ENCODE measurements at places on chromosomes 12 and 14.

DNA sequence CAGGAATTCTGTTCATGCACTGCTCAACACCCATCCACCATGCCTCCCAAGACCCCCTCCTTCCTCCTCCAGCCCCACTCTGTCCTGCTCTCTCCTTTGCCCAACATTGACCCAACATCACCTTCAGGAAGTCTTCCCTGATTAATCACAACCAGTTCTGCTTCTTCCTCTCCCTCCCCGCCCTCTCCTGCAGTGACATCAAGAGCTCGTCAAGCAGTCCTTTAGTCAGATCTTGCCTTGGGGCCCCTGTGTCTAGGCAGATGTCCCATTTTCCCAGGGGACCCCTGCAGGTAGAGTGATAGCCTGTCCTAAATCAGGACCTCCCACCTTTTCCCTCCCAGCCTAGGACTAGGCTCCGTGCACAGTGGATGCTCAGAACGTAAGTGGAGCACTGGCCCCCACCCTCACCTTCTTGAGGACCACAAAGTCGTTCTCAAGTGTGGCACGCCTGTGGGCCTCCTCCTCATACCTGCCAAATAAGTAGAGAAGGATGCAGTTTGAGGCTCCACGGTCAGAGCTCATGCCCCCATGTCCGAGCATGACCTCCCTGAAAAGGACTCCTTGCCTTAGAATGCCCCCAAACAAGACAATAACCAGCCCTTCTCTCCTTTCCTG lies 2.3 kb downstream of the KRT78 start:
- DNase-seq, result no peak

- DNase-seq, result peak; percentile 64
Measured at GRCh38 chr12:12327802-12328201, 22.2 kb downstream of the MANSC1 start.

DNA sequence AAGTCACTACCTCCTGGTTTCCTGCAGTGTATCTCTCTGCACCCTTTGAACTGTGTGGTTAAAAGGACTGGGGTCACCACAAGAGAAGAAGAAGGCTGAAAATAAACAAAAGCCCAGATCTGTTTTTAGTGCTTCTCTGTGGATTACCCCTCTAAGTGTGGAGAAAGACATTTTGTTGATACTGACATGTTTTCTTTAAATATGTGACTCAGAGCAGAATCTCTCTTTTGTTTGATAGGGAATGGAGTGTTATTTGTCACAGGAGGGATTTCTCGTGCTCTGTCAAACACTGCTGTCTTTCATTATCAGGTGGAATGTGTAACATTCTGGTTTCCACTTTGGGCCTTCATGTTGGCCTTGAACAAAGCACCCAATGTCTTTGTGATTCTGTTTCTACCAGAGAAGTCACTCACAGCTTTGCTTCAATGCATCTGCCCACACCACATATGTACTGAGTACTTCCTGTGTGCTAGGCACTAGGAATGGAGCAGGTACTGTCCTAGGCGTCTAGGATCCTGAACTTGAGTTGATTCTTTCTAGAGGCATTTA lies 82.1 kb downstream of the PLXNC1 start:
- DNase-seq, result no peak

- DNase-seq, result no peak
Measured at GRCh38 chr12:108685469-108686260, 45.7 kb downstream of the CORO1C start.

DNA sequence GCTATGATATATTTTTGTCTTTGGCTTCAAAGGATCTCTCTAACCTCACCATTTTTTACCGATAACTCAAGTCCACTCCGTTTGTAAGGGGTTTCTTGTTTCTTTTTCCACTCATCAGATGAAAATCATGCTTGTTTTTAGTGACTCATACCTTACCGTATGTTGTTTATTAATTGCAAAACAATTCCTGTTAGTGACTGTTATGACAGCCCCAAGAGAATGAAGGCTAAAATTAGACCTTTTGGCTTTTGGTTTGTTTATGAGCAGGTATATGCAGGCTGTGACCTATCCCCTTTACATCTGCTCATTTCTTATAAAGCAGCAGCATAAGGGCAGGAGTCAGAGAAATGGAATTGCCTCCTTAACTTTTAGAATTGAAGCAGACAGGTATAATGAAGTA lies 319.8 kb downstream of the CEP128 start:
- DNase-seq, result no peak

- no peak for DNase-seq
Measured at GRCh38 chr14:88129306-88130056, 124.5 kb downstream of the GPR65 start.

DNA sequence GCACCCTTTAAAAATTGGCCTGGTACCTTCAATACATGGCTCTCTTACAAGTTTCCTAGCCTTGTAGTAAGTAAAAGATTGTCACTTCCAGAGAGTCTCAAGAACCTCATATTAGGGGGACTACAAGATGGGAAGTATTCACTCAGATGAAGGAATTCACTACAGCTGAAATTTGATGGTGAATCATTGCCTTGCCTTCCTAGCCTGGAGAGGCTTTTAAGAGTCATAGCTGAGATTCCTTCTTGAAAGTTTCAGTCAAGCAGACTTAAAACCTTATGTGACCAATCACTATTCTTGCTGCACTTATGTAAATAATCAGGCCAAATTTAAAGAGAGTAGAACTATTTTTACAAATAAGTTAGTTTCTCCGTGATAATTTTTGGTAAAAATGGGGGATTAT lies 451.6 kb downstream of the TRHDE start:
- DNase-seq, result no peak

GRCh38 chr14:49863487-49864281 lies 11.1 kb upstream of the NEMF start:
- DNase-seq, result peak; percentile 24

DNA sequence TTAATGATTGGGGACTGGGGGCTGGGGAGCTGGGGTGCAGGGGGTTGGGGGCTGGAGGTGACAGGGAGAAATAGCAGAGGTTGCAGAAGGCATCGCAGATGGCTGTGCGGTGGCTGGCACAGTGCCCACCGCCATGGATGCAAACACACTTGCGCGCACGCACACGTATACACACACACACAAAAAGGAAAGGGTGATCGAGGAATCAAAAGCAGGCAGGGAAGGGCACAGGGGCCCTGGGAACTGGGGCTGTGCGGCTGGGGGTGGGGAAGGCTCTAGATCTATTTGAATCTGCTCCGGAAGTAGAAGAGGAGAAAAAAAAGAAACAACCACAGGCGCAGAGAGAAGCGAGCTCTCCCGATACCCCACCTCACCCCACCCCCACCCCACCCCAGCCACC lies 39.4 kb downstream of the ZFHX2 start:
- DNase-seq, result peak; percentile 77

- no peak for DNase-seq
Measured at GRCh38 chr12:106767954-106768822, 6.3 kb upstream of the RIC8B start.
